ENCODE measurements at places on chromosomes 5 and 9. TPM values are rescaled to one million over a fixed set of nuclear protein-coding genes. Genes with fewer than 3 reads are reported as not detected.

Gene GARIN3
- not detected for total RNA-seq

Gene PCDHGA11
- 0.39 TPM for total RNA-seq

Gene SPINK4
- total RNA-seq = not detected

Gene SH3TC2
- total RNA-seq = 0.33 TPM

Gene C9orf50
- not detected for total RNA-seq

Gene HAND1
- total RNA-seq = 0.10 TPM

Gene ZNF454
- total RNA-seq = 0.10 TPM

Gene BRINP1
- total RNA-seq = not detected

Gene CDK9
- total RNA-seq = 48.7 TPM

Gene LCN2
- total RNA-seq = 1.0 TPM

Gene PHF19
- total RNA-seq = 91.1 TPM

Gene MRPS27
- 67.2 TPM for total RNA-seq

Gene DEPDC1B
- total RNA-seq = 22.2 TPM

Gene FOXD4L6
- not detected for total RNA-seq

Gene HTR4
- total RNA-seq = not detected

Gene PDZD2
- 0.10 TPM for total RNA-seq

Gene PCDHGA3
- total RNA-seq = not detected

Gene CARTPT
- not detected for total RNA-seq

Gene PKD2L2
- total RNA-seq = not detected

Gene CYSRT1
- 0.67 TPM for total RNA-seq

Gene IL5
- not detected for total RNA-seq

Gene FGF10
- not detected for total RNA-seq

Gene PLAC8L1
- 0.49 TPM for total RNA-seq

Gene ZNF354B
- total RNA-seq = 33.0 TPM

Gene ANKRD31
- total RNA-seq = not detected

Gene PCDHB11
- 1.6 TPM for total RNA-seq

Gene GRM6
- not detected for total RNA-seq

Gene NUTM2F
- total RNA-seq = not detected

Gene DCAF12
- total RNA-seq = 38.3 TPM

Gene CER1
- not detected for total RNA-seq

Gene UGT3A1
- not detected for total RNA-seq

Gene PCDHGA1
- 0.92 TPM for total RNA-seq

Gene FYB1
- 0.46 TPM for total RNA-seq

Gene URM1
- 45.4 TPM for total RNA-seq

Gene COL15A1
- total RNA-seq = 0.10 TPM

Gene SLC25A48
- not detected for total RNA-seq
